ENCODE measurements at places on chromosomes 2 and 18.
A peak's percentile ranks its signal among the peaks of the same experiment; 100 is the strongest.

- peak; percentile 55 for DNase-seq
These were observed at the start of gene NPPC for GRCh38 chr2:231926180-231926741. Gene NPPC (minus strand): TSS chr2:231926396. CDS start chr2:231926249, 147 bp downstream.

DNA sequence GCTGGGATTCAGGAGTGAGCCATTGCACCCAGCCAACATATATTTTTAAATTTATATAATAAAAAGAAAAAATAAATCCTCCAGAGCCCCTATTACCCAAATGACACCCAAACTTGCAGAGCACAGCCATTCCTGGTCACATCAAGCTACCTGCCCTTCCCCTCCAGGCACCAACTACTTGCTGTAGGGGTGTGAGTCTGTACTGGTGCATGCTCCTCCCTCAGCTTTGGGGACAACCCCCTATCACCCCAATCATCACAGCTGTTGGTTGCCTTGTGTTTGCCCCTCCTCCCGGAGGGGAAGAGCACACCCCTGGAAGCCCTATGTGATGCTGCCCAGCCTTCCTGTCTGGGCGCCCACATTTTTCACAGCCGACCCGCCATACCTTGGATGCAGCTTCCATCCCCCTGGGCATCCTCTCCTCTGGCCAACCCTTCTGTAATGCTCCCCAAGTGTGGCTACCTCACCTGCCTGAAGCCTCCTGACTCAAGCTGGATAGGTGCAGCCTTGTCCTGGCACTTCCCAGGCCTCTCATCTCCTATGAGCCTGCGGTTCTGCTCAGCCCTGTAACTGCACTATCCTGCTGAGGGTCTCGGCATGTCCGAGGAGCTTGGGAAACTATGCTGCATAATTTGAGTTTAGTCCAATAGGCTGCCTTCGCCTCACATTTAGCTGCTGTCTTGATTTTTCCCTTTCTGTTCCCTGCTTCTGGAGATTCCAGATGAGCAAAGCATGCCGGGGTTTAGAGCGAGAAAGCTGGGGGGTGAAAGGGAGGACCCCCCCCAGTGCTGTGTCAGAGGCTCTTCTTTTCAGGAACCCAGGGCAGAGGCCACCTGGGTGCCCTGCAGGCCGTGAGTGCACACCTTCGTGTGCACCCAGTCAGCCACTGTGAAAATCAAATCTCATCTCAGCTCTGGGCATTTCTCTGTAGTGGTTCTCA is 27.2 kb downstream of the CHST10 start:
- no peak for DNase-seq

DNA sequence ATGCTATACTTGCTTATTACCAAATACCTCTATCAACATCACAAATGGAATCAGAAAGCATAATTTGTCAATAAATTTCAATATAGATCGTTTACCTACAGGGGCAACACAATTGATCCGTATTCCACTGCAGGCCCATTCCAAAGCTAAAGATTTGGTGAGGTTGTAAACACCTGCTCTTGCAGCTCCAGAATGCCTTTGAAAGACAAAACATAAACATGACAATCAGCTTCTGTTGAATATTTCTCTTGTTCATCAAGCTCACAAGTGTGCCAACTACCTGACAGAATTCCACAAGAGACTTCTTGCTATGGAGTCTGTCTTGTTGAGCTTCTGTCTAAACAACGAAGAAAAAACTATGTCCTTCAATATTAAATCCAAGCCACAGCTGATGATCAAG is 30.3 kb downstream of the PECR start:
- no peak for DNase-seq

- no peak for DNase-seq
These were observed 11.0 kb upstream of the SIX3 start for GRCh38 chr2:44930274-44931197.

DNA sequence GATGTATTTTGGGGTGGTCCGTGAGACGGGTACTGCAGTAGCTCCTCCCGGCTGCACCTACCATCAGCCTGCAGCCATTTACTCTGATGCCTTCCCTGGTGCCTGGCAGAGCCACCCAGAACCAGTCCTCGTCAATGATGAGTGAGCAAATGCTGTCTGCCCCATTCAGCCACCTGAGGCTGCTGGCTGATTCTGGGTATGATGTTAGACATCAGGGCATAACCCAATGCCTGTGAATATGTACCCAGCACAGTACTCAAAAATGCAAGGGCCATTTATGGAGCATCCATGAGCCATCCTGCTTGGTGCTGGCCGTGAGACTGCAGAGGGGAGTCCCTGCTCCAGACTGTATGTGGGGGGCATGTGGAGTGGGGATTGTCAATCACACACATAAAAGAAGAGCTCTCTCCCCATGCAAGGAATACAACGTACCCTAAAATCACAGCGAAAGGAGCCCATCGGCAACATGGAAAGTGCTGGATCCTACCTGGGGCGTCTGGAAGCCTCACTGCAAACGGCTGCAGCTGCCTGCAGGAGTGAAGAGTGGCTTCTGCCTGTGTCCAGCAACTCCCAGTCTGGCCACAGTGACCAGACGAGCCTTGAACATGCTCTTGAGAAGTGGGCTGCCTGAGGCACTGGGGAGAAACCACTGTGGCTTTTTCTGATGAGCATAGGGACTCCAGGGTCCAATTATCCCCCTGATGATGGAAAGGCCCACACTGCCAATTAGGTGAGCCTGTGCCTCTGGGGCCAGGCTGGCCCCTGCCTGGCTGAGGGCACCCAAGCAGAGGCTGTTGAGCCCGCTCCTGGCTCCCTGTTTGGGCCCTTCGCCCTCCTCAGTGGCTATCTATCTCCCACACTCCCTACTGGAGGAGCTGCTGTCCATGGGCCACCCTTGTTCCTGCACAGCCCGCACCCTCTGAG is 2.4 kb upstream of the OR6B2 start:
- DNase-seq = no peak

- no peak for DNase-seq
These were observed 170.8 kb downstream of the TMEM18 start for GRCh38 chr2:506451-506850.

DNA sequence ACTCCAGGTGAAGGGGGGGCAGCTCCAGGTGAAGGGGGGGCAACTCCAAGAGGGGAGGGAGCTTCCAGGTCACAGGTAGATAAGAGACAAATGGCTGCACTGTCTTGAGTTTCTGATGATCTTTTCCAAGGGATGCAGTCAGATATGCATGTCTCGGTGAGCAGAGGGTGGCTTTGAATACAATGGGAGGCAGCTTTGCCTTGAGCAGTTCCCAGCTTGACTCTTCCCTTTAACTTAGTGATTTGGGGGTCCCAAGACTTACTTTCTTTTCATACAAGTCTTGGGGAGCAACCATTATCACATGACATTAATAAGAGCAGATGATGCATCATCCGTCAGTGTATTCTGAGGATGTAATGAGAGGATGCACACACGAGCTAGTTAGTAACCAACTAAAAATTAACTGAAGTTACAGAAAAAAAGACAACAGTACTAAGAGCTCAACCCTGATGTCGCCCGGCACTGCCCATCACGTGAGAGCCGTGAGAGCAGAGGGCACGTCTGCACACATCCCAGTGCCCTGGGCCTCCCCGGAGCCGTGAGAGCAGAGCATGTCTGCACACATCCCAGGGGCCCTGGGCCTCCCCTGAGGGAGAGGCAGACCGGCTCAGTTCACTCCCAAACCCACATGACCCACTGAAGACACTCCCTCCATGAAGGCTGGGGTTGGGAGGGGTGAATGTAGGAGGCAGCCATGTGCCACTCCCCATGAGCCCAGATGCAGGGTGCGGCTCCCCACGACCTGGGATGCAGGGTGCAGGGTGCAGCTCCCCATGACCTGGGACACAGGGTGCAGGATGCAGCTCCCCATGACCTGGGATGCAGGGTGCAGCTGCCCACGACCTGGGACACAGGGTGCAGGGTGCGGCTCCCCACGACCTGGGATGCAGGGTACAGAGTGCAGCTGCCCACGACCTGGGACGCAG is 39.4 kb downstream of the PXDN start:
- DNase-seq = no peak

DNA sequence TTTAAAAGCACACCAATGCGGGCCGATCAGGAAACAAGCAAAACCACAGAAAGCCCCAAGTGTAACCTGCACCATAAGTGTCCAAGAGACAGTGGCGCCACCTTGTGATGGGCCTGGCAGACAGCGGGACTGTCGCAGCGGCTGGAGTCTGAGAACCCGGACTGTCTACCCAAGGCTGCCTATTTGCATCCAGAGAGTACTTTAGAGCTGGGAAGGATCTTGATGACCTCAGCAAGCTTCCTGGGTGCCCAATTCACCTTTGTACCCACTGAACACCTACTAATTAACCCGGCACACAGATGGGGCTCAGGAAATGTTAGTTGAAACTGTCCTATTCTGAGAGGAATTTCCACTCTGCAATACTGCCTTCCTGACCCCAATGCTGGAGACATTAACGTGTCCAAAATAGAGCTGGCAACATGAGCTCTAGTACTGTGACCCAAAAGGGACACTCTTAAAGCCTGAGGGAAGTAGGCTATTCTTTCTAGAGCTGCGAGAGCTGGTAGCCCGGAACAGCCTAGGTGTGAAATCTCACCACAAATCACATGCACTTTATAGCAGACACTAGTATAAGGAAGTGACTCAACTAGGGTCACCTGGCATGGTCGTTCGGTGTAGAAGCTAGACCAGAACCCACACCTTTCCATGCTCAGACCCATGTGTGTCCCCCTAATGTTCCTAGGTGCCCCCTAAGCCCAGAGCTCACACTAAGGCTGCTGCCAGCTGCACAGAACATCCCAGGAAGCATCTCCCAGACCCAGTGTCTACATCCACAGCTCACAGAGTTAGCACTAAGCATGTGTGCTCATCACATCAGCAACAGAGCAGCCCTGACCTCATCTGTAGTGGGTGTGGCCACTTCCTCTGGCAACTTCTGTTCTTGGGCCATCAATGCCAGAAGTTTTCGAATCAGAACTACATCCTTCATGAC is 25.4 kb downstream of the POLR1A start:
- no peak for DNase-seq

DNA sequence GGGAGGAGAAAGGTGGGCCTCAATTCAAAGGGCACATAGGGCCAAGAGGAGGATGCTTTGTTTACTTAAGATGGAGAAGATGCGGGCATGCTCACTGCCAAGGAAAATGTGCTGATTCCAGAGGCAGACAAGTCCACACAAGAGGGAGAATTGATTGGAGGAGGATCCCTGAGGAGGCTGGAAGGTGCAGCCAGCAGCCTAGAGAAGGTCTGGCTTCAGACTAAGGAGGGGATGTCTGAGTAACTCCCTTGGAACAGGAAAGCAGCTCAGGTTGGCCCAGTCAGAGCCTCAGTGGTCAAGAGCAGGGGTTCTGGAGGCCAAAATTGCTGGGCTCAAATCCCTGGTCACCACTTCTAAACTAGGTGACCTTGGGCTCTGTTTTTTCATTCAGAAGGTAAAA is 265.5 kb upstream of the NCKAP5 start:
- no peak for DNase-seq

DNA sequence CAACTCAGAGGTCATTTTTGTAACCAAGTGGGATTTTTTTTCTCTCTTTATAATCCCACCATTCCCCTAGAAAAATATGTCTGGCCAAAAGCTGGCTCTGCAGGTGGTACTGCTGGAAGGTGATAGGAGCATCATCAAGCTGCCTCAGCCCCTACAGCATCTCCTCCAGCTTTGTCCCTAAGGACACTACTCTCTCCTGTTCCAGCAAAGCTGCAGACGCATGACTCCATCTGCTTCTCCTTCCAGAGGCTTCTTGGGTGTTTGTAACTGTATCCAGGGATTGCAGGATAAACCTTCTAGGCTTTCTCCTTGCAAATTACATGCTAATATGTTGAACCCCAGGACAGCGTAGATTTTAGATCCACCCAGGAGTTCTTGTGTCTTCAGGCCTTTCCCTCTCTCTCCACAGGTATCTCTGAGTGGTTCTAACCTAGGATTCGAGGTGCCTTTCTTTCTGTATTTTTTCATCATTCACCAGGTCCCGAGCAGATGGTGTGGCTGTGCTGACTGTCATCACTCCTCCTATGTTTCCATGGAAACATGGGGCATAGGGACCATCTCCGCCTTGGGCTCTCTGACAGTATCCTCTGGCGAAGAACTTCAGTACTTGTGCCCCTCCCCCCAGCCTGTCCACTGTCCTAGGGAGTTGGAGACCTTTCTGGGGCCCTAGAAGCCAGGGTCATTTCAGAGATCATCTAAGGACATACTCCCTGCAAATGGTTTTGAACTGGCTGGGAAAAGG is 34.3 kb downstream of the AFF3 start:
- no peak for DNase-seq

DNA sequence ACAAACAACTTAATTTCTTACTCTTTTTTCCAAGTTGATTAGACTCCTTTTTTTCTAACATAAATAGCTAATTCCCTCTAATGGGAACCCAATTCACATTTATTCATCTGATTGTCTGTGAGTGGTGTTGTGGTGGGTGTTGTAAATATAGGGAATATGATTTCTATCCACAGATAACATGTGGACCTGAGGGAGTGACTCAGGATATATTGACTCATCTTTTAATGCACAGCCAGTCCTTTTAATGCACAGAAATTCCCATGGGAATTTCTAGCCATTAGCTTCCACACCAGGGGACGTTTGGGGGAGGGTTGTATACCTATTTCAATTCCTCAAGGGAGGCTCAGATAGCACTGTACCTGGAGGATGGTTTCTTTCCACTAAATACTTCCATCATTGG is 1339.6 kb upstream of the LRRTM1 start:
- DNase-seq = no peak

DNA sequence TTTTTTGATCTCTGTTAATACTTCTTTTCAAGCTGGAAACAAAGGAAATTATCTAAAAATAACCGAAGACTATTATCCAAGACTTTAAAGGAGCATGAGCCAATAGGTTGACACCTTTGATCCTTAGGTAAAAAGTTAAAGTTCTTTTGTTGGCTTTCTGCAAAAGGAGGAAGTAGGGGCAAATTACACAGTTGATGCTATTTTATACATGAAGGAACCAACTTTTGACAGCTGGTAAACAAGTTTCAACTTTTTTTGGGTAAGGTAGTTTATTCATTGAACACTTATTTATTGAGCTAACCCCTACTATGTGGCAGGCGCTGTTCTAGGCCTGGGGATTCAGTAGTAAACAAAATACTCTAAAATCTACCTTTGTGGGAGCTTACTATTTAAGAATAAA is 66.6 kb upstream of the ZEB2 start:
- no peak for DNase-seq

GRCh38 chr2:161421686-161422085 is 5.6 kb downstream of the TBR1 start:
- DNase-seq = no peak

DNA sequence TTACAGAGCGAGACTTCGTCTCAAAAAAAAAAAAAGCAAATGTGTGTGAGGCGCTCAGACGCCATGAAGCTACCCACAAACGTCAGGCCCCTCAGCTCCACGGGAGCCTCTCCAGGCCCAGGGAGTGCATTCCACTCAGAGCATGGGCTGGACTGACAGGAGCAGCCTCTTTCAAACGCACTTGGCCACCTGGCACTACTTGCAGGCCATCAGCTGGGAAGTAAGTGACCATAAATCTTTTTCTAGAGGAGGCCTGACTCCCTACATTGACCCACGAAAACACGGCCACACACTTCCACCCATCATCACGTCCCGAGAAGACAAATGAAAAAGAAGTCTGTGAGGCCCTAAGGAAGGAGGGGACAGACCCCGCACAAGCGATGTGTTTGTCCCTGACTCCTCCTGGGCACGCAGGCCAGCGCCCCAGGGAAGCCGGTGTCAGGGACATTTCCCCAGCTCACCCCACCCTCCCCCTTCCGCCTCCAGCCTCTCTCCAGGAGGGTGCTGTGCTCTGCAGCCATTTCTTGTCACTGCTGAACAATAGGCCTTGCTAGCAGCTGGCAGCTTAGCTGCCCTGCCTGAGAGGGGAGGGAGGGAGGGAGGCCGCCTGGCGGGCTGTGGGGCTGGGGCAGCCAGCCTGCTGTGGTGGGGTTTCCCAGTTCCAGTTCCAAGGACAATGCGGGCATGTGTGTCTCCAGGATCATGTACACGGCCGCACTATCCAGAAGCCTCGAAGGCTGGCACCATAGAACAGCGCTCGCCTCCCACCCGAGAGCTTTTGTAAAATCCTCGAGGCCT is 26.6 kb downstream of the SERTAD2 start:
- DNase-seq = no peak
